Neural cell (in vitro differentiated cells): ENCODE measurements at places on chromosomes 16 and 17. TPM values are rescaled to one million over a fixed set of nuclear protein-coding genes. Genes with fewer than 3 reads are reported as not detected.

Gene MPRIP
- polyA plus RNA-seq, result 47.3 and 53.8 TPM in 2 replicates

Gene IL34
- 3.0 TPM in 1 of 2 replicates, not detected in the other for polyA plus RNA-seq

Gene ABCC3
- polyA plus RNA-seq, result 0.08 TPM in 1 of 2 replicates, not detected in the other

Gene TRAF7
- polyA plus RNA-seq, result 30.9 and 42.5 TPM in 2 replicates

Gene BTBD17
- 5.3 and 8.5 TPM in 2 replicates for polyA plus RNA-seq

Gene USB1
- polyA plus RNA-seq, result 25.7 and 47.0 TPM in 2 replicates

Gene TCAP
- polyA plus RNA-seq, result 3.3 and 3.7 TPM in 2 replicates

Gene TMEM107
- polyA plus RNA-seq, result 23.3 and 31.7 TPM in 2 replicates

Gene TMED6
- polyA plus RNA-seq, result not detected in 2 replicates

Gene TMIGD1
- not detected in 2 replicates for polyA plus RNA-seq

Gene CENPV
- 291 and 308 TPM in 2 replicates for polyA plus RNA-seq

Gene USP43
- 0.46 and 0.53 TPM in 2 replicates for polyA plus RNA-seq

Gene CD300A
- 0.35 TPM in 1 of 2 replicates, not detected in the other for polyA plus RNA-seq

Gene GUCY2D
- 0.07 and 0.10 TPM in 2 replicates for polyA plus RNA-seq

Gene MT3
- 1.9 and 8.2 TPM in 2 replicates for polyA plus RNA-seq

Gene HIC1
- polyA plus RNA-seq, result 1.7 and 2.8 TPM in 2 replicates

Gene KRTAP2-3
- not detected in 2 replicates for polyA plus RNA-seq

Gene ABCC11
- polyA plus RNA-seq, result 0.14 and 1.5 TPM in 2 replicates

Gene OR4D1
- not detected in 2 replicates for polyA plus RNA-seq

Gene ACE
- polyA plus RNA-seq, result 1.5 and 2.1 TPM in 2 replicates

Gene CDRT15
- polyA plus RNA-seq, result not detected in 2 replicates

Gene IGFALS
- 1.2 and 3.0 TPM in 2 replicates for polyA plus RNA-seq

Gene GLP2R
- polyA plus RNA-seq, result not detected in 2 replicates

Gene NUPR1
- polyA plus RNA-seq, result not detected in 2 replicates

Gene OMG
- polyA plus RNA-seq, result not detected in 2 replicates

Gene PCTP
- polyA plus RNA-seq, result 3.9 and 6.4 TPM in 2 replicates

Gene SOST
- polyA plus RNA-seq, result 0.10 TPM in 1 of 2 replicates, not detected in the other

Gene DPEP3
- polyA plus RNA-seq, result not detected in 2 replicates

Gene MINK1
- 38.1 and 51.4 TPM in 2 replicates for polyA plus RNA-seq

Gene PLEKHG4
- 0.28 and 1.3 TPM in 2 replicates for polyA plus RNA-seq

Gene PMP22
- not detected in 2 replicates for polyA plus RNA-seq

Gene ZNF597
- 1.8 and 2.0 TPM in 2 replicates for polyA plus RNA-seq

Gene ITGAL
- polyA plus RNA-seq, result not detected in 2 replicates

Gene CLDN7
- polyA plus RNA-seq, result 0.27 TPM in 1 of 2 replicates, not detected in the other

Gene SLC52A1
- polyA plus RNA-seq, result not detected in 2 replicates

Gene TUBB3
- 2,442 and 2,885 TPM in 2 replicates for polyA plus RNA-seq

Gene KCTD11
- 2.8 TPM in 2 replicates for polyA plus RNA-seq

Gene PAQR4
- 47.8 and 55.8 TPM in 2 replicates for polyA plus RNA-seq

Gene LMF1
- 9.2 and 16.2 TPM in 2 replicates for polyA plus RNA-seq

Gene GRB7
- not detected in 2 replicates for polyA plus RNA-seq

Gene PNPO
- polyA plus RNA-seq, result 1.7 and 2.0 TPM in 2 replicates

Gene SLC5A11
- polyA plus RNA-seq, result not detected in 2 replicates

Gene HS3ST3B1
- polyA plus RNA-seq, result 0.56 and 0.58 TPM in 2 replicates

Gene GPR139
- polyA plus RNA-seq, result 0.52 TPM in 1 of 2 replicates, not detected in the other

Gene SPAG5
- polyA plus RNA-seq, result 19.9 and 21.2 TPM in 2 replicates

Gene FOXF1
- polyA plus RNA-seq, result not detected in 2 replicates

Gene SLC2A4
- not detected in 2 replicates for polyA plus RNA-seq

Gene TMEM204
- polyA plus RNA-seq, result not detected in 2 replicates

Gene HOXB8
- not detected in 2 replicates for polyA plus RNA-seq

Gene GAN
- polyA plus RNA-seq, result 8.7 and 9.1 TPM in 2 replicates

Gene PRCD
- 13.2 and 22.5 TPM in 2 replicates for polyA plus RNA-seq

Gene MYADML2
- polyA plus RNA-seq, result 1.1 and 1.2 TPM in 2 replicates

Gene CDIP1
- polyA plus RNA-seq, result 16.4 and 18.8 TPM in 2 replicates

Gene KRTAP4-4
- polyA plus RNA-seq, result not detected in 2 replicates

Gene CBFA2T3
- 0.74 and 2.1 TPM in 2 replicates for polyA plus RNA-seq

Gene ACSM2A
- polyA plus RNA-seq, result not detected in 2 replicates

Gene CFAP97D1
- 0.09 TPM in 1 of 2 replicates, not detected in the other for polyA plus RNA-seq

Gene CMTM2
- polyA plus RNA-seq, result 0.25 TPM in 1 of 2 replicates, not detected in the other

Gene RPL38
- polyA plus RNA-seq, result 307 and 378 TPM in 2 replicates

Gene DNAH2
- polyA plus RNA-seq, result 2.0 and 2.1 TPM in 2 replicates
